Fibroblast of skin of right quadriceps (primary cell): ENCODE measurements at places on chromosomes 4 and X.

DNA sequence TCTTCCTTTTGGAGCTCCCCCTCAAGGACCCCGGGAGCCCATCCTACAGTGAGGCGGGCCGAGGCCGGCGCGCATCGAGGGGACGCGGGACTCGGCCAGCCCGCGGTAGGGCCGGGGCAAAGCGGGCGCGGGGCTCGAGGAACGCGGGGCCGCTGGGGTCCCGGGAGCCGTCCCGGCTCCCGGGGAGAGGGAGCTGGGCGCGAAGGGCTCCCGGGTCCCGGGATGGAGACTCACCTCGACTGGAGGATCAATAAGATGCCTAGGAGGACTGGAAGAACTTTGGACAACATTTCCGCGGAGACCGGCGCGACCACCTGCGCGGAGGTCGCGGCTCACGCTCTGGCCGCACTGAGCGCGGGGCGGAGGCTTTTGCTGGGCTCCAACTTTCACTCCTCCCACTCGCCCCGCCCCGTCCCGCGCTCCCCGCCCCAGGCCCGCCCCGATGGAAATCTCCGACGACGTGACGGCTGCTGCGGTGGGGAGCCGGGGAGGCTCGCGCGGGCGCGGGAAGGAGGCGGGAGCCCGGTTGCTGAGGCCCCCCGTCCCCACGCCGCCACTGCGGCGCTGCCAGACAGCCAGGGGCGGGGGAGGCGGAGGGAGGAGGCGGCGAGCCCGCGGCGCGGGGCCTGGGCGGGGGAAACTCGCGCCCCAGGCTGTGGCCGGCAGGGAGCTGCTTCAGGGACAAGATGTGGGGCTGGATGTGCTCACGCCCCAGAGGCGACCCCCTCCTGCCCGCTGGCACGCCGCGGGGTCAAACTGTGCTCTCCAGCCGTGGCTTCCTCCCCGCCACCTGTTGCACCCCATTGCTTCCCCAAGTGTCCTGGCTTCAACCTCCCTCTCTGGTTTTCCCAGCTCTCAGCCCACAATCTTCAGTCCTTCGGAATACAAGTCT is at the start of gene GABRE:
Gene GABRE (minus strand): TSS at position 341 of the 892 bp plus-strand sequence. CDS start 51 bp downstream, at position 290.
- DNase-seq: peak; percentile 46

DNA sequence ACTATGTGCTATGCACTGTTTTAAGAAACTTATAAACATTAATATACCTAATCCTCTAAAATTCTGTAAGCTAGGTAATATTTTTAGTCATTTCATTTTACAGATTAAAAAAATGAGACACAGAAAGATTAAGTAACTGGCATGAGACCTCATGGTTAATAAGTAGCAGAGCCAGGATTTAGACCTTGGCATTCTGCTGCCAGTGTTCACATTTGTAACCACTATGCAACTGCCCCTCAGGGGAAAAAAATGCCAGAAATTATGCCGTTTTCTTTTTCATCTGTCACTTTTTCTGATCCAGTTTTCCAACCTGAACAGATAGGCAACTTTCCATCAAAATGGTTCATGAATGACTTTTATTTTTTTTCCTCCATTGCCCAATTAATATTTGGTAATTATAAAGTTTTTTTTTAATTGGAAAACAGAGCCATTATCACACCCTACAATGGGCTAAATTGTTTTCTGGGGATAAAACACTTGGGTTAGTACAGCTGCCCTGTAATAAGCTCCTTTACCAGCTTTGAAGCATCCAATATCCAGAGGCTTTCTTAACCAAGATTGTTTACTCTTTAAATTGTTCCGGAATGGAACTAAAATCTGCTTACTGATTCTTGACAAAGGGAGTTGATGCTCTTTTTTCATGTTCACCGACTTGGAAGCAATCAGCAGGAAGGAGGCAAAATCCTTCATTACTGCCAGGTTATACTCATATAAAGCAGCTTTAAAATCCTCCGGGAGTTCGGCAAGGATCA is 56.4 kb upstream of the DDX60 start:
- no peak for DNase-seq

GRCh38 chrX:154352466-154352865 is 22.0 kb downstream of the FLNA start:
- DNase-seq: no peak

GRCh38 chr4:7584606-7585159 is 150.0 kb upstream of the PSAPL1 start:
- no peak for DNase-seq

DNA sequence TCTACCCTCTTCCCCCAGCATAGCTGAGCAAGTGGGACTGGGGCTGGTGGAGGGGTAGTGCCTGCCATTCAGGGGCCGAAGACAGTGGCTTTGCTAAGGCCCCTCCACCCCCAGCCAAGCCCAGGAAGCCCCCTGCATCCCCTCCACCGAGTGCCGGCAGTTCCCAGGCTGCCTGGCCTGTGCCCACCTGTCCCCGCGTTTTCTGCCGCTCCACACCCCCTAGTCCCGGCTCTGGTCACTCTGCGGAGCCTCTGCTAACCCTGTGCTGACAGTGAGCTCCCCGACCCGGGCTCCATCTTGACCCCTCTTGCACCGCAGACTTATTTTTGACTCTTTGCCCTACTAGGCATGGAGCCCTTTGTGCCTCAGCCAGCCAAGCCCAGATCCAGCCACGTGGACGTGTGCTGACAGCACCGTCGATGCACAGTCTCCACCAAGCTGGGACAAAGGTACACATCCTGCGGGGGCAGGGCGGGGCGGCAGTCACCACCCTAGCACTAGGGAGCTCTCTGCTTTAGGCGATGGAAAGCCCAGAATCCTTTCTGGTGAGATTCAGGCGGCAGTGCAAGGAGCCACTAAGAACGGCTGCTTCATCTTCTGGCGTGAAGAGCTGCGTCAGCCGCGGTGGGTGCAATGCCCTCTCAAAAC is 96.6 kb downstream of the PHKA2 start:
- DNase-seq: no peak

DNA sequence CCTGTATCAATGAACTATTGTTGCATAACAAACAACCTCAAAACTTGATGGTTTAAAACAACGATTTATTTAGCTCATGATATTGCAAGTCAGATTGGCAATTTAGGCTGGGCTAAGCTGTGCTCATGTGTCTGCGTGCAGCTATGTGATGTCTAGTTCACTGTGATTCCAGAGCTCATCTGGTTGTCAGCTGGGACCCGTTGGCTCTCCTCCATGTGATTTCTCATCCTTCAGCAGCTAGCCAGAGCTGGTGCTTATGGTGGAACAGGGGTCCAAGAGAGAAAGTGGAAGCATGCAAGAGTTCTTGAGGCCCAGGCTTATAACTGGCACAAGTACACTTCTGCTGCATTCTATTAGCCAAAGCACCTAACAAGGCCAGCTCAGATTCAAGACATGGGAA is 28.8 kb upstream of the TRPC3 start:
- DNase-seq: peak; percentile 68

DNA sequence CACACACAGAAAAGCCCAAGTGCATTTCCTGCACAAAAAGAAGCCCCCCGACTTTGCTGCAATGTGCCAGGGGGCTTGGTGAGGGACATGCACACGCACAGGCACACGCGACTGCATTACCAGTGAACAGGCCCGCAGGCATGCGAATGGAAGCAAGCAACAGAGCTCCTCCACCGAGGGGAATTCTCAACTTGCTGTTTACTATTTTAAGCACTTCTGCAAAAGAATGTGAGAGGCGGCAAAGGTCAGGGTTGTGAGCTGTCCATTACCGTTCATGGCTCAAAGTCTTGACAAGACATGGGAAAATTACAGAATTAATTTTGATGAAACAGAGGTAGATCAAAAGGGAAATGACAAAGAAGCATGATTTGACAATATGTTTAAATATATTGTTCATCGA is 342.5 kb upstream of the NOCT start:
- DNase-seq: no peak

DNA sequence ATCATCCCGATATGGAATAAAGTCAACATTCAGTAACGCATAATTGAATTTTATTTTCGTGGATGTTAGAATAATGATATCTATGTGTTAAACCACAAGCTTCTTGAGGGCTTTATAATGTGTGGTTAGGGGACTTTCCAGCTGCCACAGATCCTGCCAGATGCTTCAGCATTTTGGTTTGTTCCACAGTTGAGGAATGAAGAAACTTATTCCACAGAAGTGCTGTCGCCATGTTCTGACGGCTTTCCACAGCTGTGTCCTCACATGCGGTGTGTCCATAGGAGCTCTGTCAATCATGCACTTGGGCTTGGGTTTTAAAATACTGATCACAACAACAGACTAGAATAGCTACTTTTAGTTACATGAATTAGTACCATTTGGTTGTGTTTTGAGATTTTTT is 411.9 kb downstream of the TRIML1 start:
- peak; percentile 38 for DNase-seq

GRCh38 chrX:63402106-63402505 is 51.0 kb upstream of the SPIN4 start:
- no peak for DNase-seq

DNA sequence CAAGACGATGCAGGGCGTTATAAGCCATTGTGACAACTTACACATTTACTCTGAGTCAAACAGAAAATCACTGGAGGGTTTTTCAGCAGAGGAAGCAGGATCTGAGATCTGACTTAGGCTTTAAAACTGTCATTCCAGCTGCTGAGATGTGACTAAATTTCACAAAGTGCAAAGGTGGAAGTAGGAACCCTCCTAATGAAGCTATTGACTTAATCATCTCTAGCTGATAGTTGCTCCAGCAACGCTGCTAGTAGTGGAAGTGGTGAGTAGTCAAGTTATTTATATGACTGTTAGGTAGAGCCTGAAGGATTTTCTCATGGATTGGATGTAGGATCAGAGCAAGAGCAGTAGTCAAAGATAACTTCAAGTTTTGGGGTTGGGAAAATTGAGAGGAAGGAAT is 218.6 kb downstream of the GRID2 start:
- DNase-seq: no peak

DNA sequence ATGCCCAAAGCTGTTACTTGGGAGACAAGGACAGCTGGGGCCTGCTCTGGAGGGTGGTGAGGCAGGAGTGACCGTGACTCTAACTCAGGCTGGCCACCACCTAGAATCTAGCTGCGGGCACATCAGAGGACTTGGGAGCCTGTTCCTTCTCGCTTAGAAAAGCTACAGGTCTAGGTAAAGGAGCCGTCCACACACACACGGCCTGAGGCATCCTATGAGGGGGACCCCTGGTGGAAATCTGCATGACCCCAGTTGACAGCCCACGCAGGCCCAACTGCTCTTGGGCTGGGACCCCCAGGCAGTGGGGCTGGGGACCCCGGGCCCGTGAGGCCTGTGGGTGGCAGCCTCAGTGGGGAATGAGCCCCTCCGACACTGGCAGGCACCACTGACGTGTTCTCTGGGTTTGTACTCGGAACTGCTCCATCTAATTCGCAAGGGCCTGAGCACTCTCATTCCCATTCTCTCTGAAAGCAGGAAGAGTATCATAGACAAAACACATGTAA is 75.6 kb downstream of the ACOX3 start:
- no peak for DNase-seq

DNA sequence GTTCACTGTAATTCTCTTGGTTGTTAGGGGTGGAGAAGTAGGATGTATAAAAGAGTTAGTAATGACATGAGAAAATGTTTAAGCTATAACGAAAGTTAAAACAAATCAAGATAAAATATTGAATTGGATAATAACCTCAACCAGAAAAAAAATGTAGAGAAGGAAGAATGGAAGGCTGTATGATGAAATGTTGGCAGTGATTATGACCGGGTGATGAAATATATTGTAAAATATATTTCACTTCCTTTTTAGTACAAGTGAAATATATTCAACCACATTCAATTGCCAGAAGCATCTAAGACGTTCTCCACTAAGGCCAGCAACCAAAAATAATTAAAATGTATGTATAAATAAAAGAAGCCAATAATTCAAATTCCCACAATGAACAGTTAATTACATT is 309.3 kb upstream of the FGF13 start:
- DNase-seq: peak; percentile 1
